ENCODE measurements at places on chromosomes 1 and 21. TPM values are rescaled to one million over a fixed set of nuclear protein-coding genes. Genes with fewer than 3 reads are reported as not detected.
A peak's percentile ranks its signal among the peaks of the same experiment; 100 is the strongest.

DNA sequence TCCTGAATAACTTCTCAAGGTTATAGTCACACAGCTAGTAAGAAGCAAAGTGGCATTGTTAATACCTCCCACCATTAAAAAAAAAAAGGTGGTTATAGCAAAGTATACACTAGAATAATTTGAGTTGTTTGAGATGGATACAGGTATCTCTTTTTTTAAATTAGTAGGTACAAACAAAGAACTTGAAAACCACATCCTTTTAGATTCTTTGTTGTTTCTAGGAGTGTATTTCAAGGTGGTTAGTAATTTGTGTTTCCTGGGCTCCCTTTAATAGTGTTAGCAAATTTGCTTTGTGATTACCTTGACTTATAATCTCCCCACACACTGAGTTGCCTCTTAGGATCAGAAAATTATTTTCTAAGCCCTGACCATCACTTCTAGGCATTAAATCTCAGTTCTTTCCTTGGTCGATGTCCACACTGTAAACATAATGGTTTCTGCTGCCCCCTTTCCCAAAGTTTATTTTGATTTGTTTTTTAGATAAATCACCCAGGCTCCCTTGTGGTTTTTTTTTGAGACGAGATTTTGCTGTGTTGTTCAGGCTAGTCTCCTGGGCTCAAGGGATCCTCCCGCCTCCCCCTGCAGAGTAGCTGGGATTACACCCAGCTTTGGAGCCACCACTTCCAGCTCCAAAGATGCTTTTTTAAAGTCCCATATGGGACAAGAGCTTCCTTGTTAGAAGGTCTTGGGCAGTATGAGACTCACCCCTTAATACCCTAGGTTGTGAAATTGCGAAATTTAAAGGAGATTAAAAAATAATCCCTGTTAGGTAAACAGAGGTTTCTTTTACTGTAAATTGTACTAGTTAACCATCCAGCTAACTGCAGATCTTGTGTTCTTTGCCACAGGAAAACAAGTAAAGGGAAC is 6.2 kb downstream of the AKIRIN1 start:
- DNase-seq = no peak

- DNase-seq = no peak
Observed at GRCh38 chr1:223828162-223828848, 17.4 kb downstream of the TP53BP2 start.

Gene KCNE2
- not detected for total RNA-seq

GRCh38 chr1:150972417-150972940 is 2.2 kb downstream of the CERS2 start:
- no peak for DNase-seq

Gene CLCA4
- not detected for total RNA-seq

Gene LYPD8
- not detected for total RNA-seq

DNA sequence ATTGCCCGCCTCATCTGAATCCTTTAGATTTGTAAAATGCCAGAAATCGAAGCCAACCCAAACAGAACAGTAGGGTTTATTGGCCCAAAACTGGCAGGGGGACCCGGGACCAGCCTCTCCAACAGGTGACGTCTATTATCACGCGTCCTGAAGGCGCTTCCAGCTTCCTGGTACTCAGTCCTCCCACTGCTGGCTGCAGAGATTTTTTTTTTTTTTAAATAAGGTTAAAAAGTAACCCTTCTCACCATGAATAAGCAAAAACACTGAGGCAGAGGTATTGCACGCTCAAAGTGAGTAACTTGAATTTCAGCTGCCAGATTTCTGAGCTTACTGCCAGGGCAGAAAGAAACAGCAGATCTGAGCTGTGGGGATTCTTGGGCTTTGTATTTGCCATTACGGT is 54.4 kb upstream of the GCLM start:
- no peak for DNase-seq

DNA sequence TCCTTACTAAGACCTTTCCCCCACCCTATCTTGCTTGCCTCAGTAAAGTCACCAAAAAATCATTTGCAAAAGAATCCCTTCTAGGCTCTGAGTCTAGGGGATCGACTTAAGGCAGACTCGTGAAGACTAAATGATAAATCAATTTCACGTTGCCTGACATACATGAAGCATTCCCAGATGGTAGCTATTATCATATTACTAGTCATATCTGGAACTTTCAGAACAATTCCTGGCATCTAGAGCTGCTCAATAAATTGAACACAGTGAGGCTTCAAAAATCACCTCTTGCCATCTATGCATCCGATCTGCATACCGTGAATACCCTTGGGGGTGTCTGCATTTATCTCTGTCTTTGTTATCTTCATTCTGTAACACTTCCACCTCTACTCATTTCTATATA is 49.6 kb upstream of the DAB1 start:
- DNase-seq = no peak

GRCh38 chr1:27318136-27318535 is 3.8 kb upstream of the TMEM222 start:
- DNase-seq = no peak

- DNase-seq = peak; percentile 42
Observed at GRCh38 chr1:185998391-185998790, 264.2 kb downstream of the HMCN1 start.

DNA sequence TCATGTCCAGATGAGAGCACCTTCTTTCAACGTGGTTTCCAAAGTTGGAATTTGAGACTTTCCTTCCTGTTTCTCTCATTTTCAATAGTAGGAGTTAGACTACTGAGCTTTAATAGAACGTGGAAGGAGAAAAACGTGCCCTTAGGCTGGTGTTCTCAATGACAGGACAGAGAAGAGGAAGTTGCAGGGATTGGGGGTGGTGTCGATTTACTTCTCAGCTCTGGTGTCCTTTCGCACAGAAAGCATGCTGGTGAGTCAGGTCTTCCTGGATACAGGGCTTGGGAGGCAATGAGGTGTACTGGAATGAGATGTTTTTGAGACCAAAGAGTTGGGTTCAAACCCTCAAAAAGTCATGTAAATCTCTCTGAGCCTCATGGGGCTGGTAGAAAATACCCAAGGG is 67.1 kb downstream of the HIVEP3 start:
- DNase-seq = peak; percentile 60

- DNase-seq = no peak
Observed at GRCh38 chr1:94866164-94866807, 46.1 kb downstream of the SLC44A3 start.

Gene TNFAIP8L2
- 0.20 TPM for total RNA-seq

Gene LCE1E
- not detected for total RNA-seq

- peak; percentile 79 for DNase-seq
Observed at GRCh38 chr1:119549719-119550132, 42.7 kb downstream of the HSD3B1 start.

DNA sequence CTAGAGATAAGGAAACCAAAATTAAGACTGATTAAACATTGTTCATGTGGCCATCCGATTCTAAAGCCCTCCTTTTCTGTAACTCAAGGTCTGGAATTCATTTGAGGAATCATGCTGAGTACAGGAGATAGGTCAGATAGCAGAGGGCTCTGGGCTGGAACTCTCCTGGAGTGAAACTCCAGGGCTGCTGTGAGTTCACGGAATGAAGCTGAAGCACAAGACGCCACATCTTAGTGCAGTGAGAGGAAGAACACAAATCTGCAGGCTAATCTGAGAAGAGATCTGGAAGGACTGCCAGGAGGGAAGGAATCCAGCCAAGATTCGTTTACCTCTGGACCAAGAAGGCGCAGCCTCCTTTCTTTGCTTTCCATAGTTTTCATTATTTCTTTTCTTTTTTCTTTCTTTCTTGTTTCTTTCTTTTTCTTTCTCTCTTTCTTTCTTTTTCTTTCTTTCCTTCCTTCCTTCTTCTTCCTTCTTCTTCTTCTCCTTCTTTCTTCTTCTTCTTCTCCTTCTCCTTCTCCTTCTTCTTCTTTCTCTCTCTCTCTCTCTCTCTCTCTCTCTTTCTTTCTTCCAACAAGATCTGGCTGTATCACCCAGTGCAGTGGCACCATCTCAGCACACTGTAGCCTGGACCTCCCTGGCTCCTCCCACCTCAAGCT is 74.8 kb upstream of the ATP1B1 start:
- no peak for DNase-seq

Gene CACNA1S
- total RNA-seq = not detected

GRCh38 chr21:36038701-36039497 is 21.4 kb downstream of the SETD4 start:
- DNase-seq = no peak

- no peak for DNase-seq
Observed at GRCh38 chr1:234001817-234002216, 97.3 kb downstream of the SLC35F3 start.

- no peak for DNase-seq
Observed at GRCh38 chr1:246146804-246147523, 360.1 kb downstream of the SMYD3 start.

DNA sequence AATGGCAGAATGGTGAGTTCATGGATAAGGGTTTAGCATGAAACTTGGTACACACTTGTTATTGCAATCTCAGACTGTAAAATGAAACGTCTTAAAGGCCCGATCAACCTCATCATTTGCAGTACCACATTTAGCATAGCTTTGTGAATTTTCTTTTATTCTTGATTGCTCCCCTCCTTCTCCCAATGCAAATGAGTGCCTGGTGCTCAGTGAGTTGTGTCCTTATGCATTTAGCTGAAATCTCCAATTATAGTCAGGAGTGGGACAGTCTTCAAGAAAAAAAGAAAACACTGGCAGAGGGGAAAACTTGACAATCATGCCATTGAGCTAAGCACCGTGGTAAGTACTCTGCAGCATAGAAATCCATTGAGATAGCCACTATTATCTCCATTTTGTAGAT is 161.0 kb upstream of the HMCN1 start:
- no peak for DNase-seq

Gene SHISAL2A
- not detected for total RNA-seq

Data from lung microvascular endothelial cell (primary cell).